ENCODE measurements at places on chromosomes 5 and 9.
A peak's percentile ranks its signal among the peaks of the same experiment; 100 is the strongest.

DNA sequence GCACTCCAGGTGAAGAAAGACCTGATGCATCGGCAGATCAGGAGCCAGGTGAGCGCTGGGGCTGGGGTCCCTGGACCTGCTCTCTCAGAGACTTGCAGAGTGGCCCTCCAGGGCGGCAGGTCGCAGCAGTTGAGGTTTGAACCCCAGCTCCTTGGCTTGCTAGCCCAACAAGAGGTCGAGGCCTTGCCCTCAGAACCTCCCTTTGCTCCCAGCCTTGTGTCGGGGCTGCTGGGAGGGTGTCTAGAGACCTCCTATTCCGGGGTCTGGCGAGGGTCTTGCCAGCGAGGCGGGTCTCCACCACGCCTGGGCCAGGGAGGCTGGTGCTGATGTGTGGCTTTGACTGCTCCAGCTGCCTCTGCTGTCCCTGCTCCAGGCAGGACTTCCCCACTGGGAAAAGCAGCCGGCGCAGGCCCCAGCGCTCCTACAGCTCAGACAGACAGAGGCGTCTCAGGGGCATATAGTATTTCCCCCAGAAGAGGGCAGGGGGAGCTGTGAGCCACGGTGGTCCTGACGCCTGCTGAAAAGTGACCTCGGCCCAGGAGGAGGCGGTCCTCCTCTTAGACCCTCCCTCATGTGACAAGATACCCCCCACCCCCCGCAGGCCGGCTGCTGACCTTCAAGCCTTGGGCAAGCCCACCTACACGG lies 38.3 kb downstream of the LRSAM1 start:
- DNase-seq, result no peak

GRCh38 chr5:154968953-154969352 lies 28.1 kb downstream of the MRPL22 start:
- no peak for DNase-seq

- DNase-seq, result no peak
Observed at GRCh38 chr5:168822745-168823281, 243.6 kb upstream of the PANK3 start.

DNA sequence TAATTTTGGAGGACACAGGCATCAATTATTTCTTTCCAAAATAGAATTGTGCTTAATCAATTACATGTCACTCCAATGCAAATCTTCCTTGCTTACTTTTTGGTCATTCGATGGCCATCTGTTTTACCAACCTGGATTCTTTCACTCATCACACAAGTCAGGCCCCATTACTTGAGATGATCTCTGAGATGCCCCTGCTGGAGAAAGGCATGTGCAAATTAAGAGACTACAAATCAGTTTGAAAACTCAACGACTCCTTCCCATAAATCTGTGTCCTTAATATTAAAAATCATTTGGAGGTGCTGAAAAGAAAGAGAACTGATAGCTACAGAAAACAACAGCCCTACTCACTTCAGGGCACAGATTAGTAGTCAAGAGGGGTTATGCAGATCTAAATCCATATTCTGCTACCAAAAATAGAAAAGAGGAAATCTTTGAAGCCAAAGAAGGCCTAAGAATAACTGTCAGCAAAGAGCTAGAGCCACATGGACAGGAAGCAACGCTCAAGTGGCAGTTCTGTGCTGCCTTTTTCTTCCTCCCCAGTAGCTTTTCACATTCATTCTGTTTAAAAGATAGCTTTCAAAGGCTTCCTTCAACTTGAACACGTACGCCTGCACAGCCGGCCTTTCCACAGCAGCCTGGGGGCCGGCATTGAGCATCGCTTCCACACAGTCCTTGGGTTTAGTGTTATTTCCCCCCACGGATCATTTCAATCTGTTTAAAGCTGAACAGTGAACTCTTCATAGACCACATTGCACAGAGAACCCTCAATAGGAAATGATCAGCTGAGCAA lies 79.3 kb upstream of the MAP3K1 start:
- DNase-seq, result peak; percentile 3

DNA sequence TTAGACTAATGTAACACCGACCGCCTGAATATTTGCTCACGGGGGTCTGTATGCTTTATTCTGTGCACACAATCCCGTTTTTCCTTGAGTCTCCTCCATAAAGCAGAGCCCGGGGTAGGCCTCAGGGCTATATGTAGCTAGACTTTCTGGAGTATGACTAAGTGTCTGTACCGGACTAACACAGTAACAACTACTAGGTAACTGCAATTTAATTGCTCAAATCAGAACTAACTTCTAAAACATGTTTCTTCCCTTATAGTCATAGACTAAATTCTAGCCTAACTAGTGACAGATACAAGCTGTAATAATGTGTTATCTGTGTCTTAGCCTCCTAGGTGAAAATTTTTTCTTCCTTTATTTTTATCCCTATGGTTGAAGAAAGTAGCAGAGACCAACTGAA lies 2.1 kb downstream of the REEP5 start:
- DNase-seq, result no peak

GRCh38 chr5:108681079-108681921 lies 66.4 kb upstream of the FER start:
- no peak for DNase-seq

DNA sequence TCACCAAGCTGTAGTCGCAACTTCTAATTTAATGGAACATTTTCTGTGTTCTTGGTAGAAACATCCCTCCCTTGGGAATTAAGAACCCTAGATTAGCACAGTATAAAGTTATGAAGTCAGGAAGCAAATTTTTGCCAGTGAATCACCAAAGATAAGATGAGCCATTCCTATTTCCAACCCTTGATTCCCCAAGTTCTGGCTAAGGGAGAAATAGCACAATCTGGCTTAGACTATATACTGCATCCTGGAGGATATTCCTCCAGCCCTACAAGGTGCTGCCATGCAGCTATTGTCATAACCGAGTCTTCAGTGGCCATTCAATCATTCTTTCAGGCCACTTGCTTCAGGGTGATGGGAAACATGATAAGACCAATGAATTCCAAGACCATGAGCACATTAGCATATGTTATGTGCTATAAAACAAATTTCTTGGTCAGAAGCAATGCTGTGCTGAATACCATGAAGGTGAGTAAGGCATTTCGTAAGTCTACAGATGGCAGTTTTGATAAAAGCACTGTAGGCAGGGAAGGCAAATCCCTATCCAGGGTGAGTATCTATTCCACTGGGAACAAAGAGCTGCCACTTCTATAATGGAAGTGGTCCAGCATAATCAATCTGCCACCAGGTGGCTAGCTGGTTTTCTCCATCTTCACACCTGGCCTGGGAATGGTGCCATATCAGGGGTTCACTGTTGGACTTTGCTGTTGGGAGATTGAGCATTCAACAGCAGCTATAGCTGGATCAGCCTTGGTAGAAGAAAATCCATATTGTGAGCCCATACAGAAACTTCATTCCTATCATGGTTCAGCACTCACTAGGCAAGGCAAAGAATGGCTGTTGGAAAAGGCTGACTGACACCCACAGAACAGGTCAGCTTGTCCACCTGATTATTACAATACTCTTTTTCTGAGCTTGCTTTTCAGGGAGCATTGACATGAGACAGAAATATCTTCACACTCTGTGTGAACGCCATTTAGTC lies 19.6 kb upstream of the ARL15 start:
- DNase-seq, result no peak

GRCh38 chr5:153794327-153794726 lies 244.4 kb downstream of the FAM114A2 start:
- no peak for DNase-seq

DNA sequence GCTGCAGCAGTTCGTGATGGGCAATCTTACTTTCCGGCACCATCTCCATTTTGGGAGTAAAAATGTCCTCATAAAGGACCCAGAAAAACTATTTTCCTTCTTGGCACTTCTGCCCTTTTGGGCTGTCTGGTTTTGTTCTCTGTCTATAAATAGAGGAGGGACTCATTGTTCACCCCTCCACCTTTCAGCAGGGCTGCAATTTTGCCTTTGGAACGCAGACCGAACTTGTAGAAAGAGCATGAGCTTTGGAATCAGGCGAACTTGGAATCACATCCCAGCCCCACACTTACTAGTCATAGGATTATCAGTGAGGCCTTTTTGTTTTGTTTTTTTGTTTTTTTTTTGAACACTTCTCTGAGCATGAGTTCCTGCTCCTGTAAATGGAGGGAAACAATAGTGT lies 178.1 kb upstream of the IL12B start:
- no peak for DNase-seq

DNA sequence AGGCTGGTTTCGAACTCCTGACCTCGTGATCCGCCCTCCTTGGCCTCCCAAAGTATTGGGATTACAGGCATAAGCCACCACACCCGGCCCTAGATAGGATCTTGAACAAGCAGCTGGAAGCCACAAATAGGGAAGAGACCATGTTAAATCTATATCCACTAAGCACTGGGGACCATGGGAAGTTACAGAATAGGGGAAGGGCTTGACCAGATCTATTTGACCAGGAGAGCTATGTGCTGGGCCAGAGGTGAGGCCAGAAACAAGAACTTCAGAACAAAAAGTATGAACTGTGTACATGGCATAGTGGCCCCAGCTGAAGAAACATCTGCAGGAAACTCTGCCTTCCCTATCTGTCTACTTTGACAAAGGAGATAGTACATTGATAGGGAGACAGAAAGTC lies 10.8 kb downstream of the KLF4 start:
- no peak for DNase-seq

- DNase-seq, result no peak
Observed at GRCh38 chr5:180194410-180195345, 14.3 kb downstream of the RASGEF1C start.

GRCh38 chr9:123438821-123439220 lies 82.8 kb downstream of the CRB2 start:
- DNase-seq, result no peak

- DNase-seq, result no peak
Observed at GRCh38 chr9:125366676-125367075, 105.0 kb downstream of the GAPVD1 start.
